ENCODE measurements at places on chromosomes 2 and 18.

DNA sequence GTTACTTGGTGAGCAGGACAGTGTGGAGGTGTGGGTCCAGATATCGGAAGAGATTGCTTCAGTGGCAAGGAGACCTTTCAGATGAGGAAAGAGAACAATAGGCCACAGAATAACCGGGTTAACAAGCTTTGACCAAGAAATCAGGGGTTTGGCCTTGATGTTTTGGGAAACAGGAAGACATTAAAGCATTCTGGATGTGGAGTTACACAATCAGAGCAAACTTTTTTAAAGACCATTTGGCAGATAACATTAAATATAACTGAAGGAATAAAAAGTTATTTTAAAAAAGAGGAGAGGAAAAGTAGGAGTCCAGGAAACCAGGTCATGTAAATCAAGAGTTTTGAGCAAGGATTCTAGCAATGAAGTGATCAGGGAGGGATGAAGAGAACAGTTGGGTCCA, 35.7 kb downstream of the TNFRSF11A start:
- DNase-seq = no peak

DNA sequence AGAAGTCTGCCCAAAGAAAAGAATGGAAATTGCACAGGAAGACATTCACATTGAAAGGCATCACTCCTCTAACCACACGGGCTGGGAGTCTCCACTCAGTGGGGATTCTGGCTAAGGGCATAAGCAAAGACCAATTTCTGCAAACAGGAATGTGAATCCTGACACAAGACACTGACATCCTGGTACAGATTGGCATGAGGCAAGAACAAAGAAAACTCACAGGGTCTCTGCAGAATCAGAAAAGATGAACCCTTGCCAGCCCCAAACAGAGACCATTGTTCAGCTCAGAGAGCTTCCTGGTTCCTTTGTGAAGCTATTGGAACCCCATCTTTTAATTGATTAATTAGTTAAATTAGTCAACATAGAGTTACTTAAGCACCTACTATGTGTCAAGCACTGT, 82.3 kb downstream of the UPP2 start:
- DNase-seq = no peak

GRCh38 chr2:106108351-106108750, 85.8 kb downstream of the UXS1 start:
- DNase-seq = no peak

DNA sequence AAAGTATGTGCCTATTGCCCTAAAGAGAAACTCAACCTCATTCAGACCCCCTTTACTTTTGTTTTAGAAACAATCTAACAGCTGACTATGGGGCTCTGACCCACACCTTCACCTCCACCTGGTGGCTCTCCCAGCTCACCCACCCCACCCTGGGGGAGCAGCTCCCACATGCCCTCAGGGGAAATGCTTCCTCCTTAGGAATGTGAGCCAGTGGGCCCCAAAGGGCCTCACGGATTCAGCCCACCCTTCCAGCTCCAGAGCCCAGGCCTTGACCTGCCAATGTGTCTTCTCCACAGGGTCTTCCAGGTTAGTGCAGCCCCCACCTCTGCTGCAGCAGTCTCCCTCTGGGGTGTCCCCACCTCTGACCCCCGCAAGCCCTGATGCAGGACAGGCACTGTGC, 680.1 kb upstream of the RAB6C start:
- no peak for DNase-seq

- no peak for DNase-seq
Observed at GRCh38 chr2:10411557-10411956, 36.6 kb downstream of the ODC1 start.

DNA sequence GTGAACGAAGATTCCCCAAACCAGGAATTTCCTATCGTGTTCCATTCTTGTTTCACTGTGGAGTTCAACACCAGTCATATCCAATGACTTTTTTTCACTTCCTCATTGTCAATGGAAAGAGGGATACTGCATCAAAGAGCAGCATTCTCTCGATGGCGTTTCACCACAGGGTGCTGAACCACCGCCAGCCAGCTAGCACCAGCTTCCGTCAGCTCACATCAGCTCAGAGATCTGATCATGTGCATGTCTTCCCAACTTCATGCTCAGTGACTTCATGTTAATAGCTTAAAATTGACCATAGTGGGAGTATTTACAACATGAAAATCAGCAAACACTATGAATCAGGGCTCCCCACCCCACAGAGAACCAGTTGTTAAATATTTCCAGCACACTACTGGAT, 359.9 kb downstream of the TNS1 start:
- DNase-seq = no peak

DNA sequence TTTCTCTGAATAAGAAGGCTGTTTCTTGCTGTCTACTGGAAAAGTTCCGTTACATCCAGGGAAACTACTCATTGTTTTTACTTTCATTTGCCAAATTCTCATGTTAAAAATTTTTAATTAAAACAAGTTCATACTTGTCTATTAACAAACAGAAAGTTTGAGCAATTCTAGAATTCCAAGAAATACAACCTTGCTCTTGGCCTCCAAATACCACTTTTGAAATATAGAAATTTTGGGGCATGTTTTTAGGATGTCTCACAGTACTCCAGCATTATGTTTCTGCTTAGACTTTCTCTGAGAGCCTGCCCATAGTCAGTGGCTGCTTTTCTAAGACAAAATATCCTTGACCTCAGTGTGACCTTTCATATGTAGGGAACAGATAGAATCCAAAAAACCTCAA, 228.7 kb upstream of the RND3 start:
- DNase-seq = no peak
